ENCODE measurements at places on chromosomes 16 and 17.

GRCh38 chr16:11605564-11605886 is 18.8 kb upstream of the LITAF start:
- no peak for DNase-seq

GRCh38 chr17:18858567-18859245 is 775 bp downstream of the PRPSAP2 start:
- DNase-seq = no peak

GRCh38 chr17:66684731-66685130 is 150.2 kb upstream of the CACNG5 start:
- DNase-seq = no peak

- DNase-seq = no peak
Observed at GRCh38 chr16:52696126-52696525, 149.2 kb upstream of the TOX3 start.

GRCh38 chr16:85529489-85530369 is 83.4 kb upstream of the GSE1 start:
- no peak for DNase-seq

- no peak for DNase-seq
Observed at GRCh38 chr17:73414171-73414955, 102.6 kb upstream of the CDC42EP4 start.

DNA sequence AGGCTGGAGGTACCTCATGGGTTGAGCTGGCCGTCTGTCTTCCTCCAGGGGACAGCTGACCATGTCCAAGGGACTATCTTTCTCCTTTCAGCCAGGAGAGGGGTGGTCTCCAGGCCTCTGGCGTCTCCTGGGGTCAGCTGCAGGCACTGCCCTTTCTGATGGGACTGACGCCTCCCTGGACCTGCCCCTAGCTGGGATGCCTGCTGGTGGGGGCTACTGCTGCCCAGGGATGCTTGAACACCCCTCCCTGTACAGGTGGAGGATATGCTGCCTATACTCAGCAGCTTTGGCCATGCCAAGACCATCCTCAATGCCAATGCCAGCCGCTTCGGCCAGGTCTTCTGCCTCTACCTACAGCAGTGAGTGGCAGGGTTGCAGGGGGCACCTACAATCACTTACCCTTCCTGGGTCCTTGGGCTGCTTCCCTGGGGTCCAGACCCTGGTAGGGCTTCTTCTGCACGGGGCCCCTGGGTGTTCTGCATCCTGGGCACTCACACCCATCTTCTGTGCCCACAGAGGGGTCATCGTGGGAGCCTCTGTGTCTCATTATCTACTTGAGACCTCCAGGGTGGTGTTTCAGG is 4.2 kb downstream of the MYO15B start:
- DNase-seq = no peak

- no peak for DNase-seq
Observed at GRCh38 chr16:57468346-57468745, 5.9 kb downstream of the POLR2C start.

- no peak for DNase-seq
Observed at GRCh38 chr17:65053354-65053881, 3.1 kb downstream of the GNA13 start.

DNA sequence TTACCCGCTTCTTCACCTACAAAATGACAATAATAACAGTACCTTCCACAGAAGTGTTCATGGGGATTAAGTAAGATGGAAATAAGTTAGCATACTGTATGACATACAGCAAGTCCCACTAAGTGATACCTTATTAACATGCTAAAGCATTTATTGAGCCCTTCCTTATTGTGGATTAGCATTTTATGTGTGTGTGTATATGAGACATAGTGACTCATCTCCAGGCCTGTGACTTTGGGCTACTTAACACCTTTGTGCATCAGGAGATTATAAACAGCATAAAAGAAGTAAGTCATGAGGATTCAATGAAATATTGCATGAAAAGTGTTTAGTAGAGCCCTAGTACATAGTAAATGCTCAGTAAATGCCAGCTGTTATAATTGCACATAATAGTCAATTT is 52.9 kb downstream of the CA10 start:
- DNase-seq = no peak

DNA sequence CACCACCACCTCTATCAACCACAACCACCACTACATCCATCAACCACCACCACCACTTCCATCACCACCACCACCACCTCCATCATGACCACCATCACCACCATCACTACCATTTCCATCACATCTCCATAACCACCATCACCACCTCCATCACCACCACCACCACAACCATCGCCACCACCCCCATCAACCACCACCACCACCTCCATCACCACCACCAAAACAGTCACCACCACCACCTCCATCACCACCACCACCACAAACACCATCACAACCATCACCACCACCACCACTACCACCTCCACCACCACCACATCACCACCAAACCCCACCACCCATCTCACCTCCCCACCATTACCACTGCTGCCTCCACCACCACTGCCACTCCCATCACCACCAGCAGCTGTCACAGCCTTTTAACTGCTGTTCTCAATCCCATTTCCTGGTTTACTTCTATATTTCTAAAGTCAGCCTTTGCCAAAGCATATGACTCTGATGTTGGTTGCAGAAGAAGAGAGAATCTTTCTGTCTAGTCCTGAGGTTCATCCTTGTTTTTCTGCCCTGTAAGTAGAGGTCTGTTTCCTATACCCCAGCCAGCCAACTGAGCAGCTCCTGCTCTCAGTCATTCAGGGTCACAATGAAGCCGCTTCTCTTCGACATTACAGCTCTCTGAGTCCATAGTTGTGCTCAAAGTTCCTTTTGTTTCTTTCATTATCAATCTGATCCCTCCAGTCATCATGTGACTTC is 14.0 kb downstream of the MARCHF10 start:
- no peak for DNase-seq

DNA sequence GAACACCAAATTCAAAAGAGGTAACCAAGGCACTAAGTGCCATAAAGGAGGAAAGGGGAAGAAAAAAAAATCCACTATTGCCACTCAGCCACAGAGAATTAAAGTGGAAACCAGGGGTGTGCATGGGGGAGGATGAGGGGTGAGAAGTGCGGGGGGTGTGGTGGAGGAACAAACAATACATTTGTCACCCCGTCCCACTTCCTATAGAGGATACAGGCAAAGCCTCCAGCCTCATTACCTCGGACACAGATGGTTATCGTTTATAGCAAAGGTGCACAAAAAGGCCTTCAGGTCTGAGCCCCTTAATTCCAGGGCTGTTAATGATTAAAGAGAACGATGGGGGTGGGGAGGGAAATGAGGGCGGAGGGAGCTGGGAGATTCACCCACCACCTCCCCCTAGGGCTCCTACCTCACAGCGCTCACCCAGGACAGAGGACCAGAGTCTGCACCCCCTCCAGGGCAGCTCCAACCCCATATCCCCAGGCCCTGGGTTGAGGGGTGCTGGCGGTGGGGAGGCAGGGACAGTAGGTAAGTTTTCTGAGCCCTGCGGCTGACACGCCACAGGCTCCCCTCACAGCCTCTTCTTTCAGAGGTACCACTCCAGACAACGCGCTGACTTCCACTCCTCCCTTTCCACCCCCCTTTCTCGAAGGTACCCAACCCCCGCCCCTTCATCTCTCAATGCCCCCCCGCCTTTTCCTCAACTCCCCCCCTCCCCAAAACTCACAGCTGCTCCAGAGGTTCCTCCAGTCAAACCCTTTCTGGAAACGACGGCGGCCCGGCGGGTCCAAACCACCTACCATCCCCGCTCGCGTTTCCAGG is 470 bp downstream of the DCUN1D3 start:
- no peak for DNase-seq

- no peak for DNase-seq
Observed at GRCh38 chr17:41073676-41074075, 8.0 kb upstream of the KRTAP2-4 start.

DNA sequence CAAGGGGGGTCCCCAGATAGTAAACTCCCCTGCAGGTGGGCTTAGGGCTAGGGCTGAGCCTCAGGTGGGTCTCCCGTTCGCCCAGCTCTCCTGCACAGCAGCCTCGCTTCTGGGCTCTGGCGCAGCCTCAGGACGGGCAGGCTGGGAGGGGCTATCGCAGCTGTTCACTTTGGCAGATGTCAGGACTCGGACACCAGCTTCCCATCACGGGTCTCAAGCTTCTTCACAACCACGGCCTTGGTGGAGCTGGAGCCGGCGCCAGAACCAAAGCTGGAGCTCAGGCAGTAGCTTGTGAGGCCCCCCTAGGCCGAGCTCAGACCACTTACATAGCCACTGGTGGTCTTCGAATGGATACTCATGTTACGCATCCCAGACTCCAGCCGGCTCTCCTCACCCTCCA is 26.0 kb downstream of the CLEC3A start:
- no peak for DNase-seq

DNA sequence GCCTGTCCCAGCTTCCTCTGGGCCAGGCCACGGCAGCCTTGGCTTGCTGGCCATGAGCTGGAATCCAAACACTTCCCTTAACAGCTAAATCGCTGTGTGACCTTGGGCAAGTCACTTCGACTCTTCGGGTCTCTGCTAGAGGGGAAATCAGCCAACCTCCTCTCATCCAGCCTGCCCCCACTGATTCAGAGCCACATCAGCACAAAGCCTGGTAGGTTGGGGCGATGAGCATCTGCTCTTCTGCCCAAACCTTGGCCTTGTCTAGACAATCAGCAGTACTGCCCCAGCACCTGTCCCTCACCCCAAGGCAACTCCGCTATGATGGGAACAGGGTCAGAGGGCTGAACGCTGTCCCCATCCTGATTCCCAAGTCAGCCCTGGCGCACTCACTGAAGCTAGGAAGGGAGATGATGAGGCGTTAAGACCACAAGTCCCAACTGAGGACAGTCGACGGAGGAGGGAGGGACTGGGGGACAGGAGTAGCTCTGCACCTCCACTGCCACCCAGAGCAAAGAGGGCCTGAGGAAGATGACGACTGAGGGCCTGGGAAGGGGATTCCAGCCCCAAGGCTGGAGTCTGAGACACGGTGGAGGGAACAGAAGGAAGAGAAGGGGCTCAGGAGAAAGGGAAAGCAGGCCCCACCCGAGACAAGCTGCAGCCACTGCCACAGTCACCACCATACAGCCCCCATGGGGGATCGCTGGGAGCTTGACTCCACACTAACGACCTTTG is 1.3 kb downstream of the CLUH start:
- DNase-seq = no peak

GRCh38 chr16:473046-474043 is 47.9 kb downstream of the RAB11FIP3 start:
- DNase-seq = no peak

DNA sequence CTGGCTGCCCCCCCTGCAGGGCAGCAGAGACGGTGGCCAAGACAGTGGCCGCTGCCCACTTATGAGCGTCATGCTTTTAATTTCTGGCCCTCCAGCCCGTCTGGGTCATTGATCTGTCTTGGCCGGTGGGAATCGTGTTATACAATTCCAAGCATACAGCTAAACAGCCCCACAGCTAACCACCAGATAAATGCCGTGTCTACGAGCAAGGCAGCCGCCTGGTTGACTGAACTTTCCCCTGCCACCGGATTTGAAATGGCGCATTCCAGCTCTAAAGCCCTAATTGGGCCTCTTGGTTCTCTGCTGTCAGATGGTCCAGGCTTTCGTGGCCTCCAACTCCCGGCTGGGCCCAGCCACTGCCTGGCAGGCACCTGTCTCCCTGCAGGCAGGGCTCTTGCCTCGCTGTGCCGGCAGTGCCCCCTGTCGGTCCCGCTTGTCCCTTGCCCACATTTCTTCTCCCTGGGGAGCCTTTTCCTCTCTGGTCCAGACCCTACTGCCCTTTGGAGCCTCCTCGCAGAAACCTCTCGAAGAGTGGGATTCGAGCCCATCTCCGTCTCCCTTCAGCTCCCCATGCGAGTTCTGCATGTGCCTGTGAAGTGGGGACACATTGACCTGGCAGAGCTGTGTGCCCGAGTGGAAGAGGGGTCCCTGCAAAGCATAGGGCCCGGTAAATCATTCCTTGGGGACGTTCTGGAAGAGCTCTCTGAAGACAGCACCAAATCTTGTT is 1.8 kb upstream of the RBFOX3 start:
- DNase-seq = no peak

DNA sequence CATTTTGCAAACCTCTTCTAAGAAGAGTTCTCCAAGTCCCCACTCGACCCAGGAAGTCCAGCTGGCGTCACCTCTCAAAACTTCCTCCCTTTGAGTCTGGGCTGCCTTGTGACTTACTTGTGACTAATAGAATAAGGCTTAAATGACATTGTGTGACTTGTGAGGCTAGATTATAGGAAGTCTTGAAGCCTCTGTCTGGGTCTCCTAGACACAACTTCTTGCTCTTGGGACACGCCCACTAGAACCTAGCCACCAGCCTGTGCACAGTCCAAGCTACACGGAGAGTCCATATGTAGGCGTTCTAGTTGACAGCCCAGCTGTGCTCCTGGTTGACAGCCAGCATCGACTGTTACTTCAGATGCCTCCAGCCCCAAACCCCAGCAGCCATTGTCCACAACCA is 66.7 kb upstream of the TANC2 start:
- DNase-seq = no peak

DNA sequence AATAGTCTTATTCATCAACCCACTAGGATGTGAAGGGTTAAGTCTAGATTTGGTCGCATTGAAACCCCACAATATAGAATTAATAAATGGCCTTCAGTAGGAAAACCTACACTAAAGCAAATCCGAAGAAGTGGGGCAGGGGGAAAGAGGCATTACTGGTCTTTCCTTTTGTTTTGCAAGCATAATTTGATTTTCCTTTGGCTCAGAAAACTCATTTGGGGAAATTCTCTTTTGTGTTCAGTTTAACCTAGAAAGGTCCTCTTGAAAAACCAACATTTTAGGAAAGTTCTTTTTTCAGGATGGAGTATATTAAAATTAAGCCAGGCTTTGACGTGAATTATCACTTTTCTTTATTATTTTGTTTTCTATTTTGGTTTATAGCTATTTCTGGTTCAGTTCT is 31.7 kb downstream of the ERCC4 start:
- DNase-seq = no peak

DNA sequence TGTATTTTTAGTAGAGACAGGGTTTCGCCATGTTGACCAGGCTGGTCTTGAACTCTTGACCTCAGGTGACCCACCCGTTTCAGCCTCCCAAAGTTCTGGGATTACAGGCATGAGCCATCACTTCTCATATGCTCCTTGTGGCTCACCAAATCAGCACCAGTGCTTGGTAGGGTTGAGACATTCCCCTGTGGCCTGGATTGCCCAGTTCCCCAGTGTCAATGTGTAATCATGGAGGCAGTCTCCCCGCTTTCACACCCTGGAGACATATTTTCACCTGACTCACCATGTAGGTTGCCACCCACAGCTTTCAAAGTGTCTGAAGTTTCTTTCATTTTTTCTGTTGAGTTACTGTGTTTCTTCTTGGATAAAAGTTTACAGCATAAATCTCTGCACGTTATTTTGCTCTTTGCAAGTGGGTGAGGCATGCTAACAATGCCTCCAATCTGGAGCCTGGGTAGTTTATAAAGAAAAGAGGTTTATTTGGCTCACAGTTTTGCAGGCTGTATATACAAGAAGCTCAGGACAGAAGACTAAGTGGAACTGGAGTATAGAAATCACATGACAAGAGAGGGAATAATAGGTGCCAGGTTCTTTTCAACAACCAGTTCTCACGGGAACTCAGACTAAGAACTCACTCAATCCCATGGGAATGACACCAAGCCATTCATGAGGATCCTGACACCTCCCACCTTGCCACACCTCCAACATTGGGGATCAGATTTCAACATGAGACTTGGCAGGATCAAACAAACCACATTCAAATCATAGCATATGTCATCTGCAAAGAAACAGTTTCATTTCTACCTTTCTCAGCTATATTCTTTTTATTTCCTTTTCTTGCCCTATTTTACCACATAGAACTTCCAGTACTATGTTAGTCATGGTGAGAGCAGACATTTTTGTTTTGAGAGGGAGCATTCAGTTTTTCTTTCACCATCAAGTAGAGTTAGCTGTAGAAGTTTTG is 113.2 kb downstream of the PHKB start:
- DNase-seq = no peak
